ENCODE measurements at places on chromosomes 5 and 9.

- DNase-seq = no peak
These were observed 148.5 kb downstream of the COL23A1 start for GRCh38 chr5:178441486-178442270.

DNA sequence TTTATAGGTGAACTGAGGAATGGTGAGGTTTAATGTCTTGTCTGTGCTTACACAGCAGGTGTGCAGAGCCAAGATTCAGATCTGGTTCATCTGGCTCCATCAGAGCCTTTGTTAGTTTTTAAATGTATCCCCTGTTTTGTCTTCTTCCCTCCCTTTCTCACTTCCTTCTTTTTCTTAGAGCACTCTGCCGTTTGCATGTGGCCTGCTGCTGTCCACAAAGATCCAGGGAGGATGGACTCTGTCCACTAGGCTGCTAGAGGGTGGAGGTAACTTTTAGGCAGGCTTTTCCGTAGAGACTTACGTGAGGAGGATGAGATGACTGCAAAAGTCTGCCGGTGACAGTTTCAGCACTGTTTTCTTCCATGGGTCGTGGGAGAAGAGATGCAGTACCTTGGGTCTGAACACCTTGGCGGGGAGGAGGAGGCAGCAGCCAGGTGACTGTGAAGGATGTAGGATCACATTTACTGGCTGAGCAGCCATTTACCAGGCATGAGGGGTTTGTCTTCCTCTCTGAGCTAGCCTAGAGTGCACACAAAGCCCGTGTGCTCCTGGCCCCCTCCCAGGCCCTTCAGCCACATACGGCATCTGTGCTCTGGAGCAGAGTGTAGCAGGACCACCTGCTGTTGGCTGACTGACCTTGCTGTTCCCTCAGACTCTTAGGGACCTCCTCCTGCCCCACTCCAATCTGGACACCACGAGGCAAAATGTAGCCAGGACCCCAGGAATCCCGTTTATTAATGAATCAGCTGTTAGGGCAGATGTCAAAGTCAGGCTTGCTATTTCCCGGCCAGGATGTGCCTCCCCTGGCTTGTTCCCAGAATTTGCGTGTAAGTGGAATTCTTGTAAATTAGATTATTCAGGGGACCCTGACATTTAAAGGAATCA, 1.8 kb downstream of the NTMT1 start:
- no peak for DNase-seq

GRCh38 chr5:99060306-99061261, 131.8 kb upstream of the CHD1 start:
- peak; percentile 82 for DNase-seq

DNA sequence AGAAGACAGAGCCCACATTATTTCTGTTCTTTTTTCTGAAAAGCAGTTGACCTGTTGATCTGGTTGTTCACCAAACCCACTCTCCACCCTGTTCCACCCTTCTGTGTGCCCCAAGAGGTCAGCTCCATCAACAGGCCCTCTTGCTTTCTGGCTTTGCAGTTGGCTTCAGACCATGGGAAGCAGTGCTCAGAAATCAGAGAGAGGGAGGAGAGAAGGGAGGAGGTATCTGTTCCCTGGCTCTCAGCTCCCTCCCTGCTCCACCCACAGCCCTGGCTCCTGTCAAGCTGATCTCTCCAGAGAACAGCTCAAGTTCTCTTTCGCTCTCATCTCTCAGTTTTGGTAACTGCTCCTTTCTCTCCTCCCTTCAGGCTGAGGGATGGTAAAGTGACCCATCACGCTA, 144.2 kb upstream of the RAI14 start:
- DNase-seq = no peak

DNA sequence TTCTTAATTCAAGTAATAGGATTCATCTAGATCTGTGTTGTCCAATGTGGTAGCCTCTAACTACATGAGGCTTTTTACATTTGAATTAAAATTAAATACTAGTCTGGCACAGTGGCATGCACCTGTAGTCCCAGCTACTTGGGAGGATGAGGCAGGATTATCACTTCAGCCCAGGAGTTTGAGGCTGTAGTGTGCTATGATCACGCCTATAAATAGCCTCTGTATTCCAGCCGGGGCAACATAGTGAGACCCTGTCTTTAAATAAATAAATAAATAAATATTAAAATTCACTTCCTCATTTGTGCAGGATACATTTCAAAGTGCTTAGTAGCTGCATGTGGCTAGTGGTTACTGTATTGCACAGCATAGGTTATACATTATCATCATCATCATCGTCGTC, 91.8 kb downstream of the UBE2R2 start:
- no peak for DNase-seq

- no peak for DNase-seq
These were observed 59.4 kb upstream of the PTPN3 start for GRCh38 chr9:109557481-109557880.

DNA sequence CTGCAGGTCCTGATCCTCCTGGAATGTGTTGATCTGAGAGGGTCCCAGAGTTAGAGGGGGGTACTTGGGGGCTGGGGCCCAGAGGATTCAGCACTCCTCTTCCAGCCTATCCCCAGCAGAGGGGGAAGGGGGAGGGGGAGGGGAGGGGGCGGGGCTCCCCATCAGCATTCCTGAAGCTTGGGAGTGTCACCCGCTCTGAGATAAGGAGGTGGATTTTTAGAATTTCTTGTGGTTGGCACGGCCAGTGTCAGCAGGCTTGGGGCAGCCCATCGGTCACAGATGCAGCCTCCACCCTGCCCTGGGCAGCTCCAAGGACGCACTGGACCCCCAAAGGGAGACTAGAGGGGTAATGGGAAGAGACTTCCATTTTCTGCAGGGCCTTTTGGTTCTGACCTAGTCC, 5.3 kb downstream of the FGF18 start:
- no peak for DNase-seq
